Liver (tissue), 10 donors: ENCODE measurements at places on chromosomes 3 and 15.

DNA sequence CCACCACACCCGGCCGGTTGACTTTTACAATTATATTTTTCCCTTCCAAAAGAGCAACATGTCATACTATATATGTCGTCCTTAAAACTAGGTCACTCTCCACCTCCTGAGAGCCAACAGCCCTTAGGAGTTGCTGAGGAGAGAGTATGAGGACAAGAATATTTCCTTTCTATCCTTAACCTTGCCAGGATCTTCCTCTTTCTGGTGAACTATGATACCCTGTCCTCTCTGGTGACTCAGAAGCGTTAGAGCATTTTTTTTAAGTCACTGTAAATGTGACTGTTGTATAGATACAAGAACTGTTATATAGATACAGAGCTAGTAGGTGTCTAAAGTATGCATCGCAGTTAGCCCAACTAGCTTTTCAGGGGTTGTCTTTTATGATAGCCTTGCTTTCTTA lies 33.7 kb upstream of the MTHFS start:
- no peaks in the 10 kb centered on the region for H3K27me3 ChIP-seq
- H3K27ac ChIP-seq = no peak overlapping the region
- no peak for DNase-seq
- no peaks in the 10 kb centered on the region for H3K4me1 ChIP-seq

DNA sequence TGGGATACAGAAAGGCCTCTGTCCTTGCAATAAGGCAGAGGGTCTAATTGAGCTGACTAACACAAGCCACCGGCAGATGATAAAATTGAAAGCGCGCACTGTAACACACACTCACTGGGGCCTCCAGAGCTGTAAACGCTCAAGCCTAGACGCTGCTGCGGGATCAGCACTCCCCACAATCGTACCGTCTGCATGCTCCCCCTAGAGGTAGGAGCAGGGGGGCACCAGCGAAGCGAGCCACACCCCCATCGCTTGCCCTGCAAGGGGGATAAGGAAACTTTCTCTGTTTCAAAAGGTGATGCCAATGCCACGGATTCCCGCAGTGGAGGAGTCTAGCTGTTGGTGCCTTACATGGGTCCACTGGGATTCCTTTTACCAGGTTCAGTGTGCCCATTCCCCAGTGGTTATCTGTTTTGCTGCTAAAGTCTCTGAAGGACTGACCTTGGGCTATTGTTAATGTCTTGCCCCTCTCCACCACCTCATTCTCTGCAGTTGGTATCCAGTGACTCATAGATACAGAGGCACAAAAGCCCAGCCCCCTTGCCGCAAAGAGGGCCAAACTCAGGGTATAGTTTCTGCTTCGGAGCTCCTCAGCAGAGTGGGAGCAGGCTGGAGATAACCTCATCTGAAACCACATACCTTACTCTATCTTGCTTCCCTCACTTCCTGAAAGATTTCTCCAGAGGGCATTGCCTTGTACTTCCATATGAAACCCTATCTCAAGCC lies 139.3 kb upstream of the KBTBD8 start:
- no peaks in the 10 kb centered on the region for H3K4me1 ChIP-seq
- no peak for DNase-seq
- no peaks in the 10 kb centered on the region for H3K27me3 ChIP-seq
- H3K27ac ChIP-seq = no peak overlapping the region
- no peak overlapping the region for H3K4me3 ChIP-seq
- no peaks in the 10 kb centered on the region for H3K36me3 ChIP-seq

- peak overlapping the region; percentile 83 for H3K27ac ChIP-seq
- peaks cover 14% of the 10 kb centered on the region for H3K4me1 ChIP-seq
- H3K4me3 ChIP-seq = no peak overlapping the region
Measured at GRCh38 chr15:64247906-64248541, 85.2 kb upstream of the PPIB start.

DNA sequence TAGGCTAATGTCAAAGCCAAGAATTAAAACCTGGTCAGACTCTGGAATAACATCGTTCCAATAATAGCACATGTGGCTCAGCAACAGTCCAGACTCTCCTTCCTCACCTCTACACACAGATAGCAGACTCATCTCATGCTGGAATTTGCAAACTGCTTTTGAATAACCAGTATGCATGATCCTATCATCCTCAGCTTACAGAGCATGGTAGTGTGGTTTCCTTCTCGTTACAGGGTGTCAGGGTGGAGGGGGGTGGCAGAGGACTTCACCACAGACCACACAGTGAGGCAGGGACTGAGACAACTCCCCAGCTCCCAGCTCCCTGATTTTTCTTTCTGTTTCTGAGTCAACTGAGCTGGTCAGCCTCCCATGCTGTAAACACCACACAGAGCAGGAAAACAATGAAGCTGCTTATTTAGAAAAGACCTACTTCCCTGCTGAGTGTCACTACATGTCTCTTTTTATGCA lies 101.6 kb downstream of the RPL22L1 start:
- H3K4me1 ChIP-seq = peaks cover 8% of the 10 kb centered on the region
- no peak for DNase-seq
- no peaks in the 10 kb centered on the region for H3K36me3 ChIP-seq
- H3K27ac ChIP-seq = no peak overlapping the region
- no peaks in the 10 kb centered on the region for H3K27me3 ChIP-seq

DNA sequence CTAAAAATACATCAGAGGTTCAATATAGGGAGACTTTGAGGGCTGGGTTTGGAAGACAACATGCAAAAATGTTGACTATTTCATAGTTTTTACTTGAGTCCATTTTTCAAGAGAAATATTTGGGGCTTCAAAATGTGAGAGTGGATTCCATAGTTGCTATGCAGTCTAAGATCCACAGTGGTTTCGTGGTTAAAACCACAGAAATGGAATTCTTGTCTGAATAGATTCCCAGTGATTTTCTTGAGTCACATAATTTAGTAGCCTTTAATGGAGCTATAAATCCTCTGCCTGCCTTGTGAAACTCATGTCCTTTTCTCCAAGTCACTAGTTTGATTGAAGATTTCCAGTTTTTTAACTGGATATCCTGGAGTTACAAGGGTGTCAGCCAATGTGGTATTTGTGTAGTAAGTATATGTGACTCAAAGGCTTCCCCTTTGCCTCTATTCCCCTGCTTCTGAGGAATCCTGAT lies 94.7 kb upstream of the RBMS3 start:
- H3K4me1 ChIP-seq = no peaks in the 10 kb centered on the region
- no peak overlapping the region for H3K27ac ChIP-seq
- H3K4me3 ChIP-seq = no peak overlapping the region
- H3K27me3 ChIP-seq = no peaks in the 10 kb centered on the region

DNA sequence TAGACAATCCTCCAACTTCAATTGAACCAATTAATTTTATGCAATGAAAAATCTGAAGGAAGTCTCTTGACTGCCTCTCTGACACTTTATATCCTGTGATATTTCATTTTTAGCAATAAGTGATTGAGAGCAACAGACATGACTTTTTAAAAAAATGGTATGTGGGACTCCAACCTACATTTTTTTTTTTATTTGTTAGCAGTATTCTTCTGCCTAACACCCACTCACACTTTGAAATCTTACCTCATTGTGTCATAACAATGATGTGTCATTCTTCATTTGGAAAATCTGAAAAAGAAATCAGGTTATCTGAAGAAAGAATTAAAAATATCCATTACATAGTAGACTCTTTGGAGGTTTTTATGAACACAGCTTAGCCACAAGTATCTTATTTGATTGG lies 541.3 kb upstream of the KCNMB2 start:
- no peaks in the 10 kb centered on the region for H3K27me3 ChIP-seq
- DNase-seq = no peak
- H3K27ac ChIP-seq = no peak overlapping the region

GRCh38 chr15:89824607-89824867 lies 9.9 kb upstream of the ANPEP start:
- H3K4me3 ChIP-seq = no peak overlapping the region
- H3K27me3 ChIP-seq = no peaks in the 10 kb centered on the region
- H3K27ac ChIP-seq = no peak overlapping the region
- H3K4me1 ChIP-seq = peaks cover 26% of the 10 kb centered on the region

DNA sequence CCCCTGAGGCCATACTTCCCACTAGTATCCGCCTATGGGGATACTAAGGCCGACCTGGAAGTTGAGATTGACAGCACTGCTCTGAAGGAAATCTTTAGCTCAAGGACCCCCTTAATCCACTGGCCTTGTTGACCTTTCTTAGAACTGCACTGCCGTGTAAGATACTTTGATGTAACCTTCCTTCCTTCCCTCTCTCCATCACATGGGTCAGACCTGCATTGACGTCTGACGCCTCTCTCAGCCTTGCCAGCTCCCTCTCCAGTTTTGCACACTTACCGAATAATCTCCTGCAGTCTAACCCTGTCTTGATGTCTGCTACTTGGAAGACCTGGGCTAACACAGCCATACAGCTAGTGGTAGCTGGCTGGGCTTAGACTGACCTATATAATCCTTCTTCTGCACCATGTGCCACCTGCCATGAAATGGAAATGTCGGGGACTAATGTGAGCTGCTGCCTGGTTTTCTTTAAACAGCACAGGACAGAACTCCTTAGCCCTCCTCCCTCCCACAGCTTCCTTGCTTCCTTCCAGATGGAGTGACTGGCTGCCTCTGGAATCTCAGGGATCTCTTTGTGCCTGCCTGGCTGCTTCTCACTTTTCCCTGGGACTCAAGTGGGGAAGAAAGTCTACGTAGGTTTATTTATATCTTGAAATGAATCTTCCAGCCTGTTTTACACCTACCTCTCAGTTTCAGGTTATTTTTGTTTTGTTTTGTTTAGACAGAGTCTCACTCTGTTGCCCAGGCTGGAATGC lies 39.2 kb upstream of the HERC1 start:
- no peak overlapping the region for H3K4me3 ChIP-seq
- no peaks in the 10 kb centered on the region for H3K4me1 ChIP-seq
- H3K36me3 ChIP-seq = no peaks in the 10 kb centered on the region
- no peak overlapping the region for H3K27ac ChIP-seq
- DNase-seq = no peak

DNA sequence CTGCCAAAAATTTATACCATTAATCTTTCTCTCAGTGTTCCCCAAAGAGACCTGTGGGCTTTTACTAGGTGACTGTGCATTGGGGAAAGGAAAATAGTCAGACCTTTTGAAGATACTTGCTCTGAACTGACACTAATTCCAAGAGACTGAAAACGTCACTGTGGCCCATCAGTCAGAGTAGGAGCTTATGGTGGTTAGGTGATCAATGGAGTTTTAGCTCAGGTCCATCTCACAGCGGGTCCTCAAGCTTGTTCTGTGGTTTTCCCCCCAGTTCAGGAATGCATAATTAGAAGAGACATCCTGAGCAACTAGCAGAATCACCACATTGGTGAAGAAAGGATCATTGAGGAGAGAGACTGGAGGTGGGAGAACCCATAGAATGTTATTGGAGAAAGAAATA lies 134.7 kb downstream of the SV2B start:
- no peaks in the 10 kb centered on the region for H3K27me3 ChIP-seq
- DNase-seq = no peak
- H3K4me3 ChIP-seq = no peak overlapping the region
- H3K27ac ChIP-seq = no peak overlapping the region
- H3K4me1 ChIP-seq = no peaks in the 10 kb centered on the region
- H3K36me3 ChIP-seq = no peaks in the 10 kb centered on the region

DNA sequence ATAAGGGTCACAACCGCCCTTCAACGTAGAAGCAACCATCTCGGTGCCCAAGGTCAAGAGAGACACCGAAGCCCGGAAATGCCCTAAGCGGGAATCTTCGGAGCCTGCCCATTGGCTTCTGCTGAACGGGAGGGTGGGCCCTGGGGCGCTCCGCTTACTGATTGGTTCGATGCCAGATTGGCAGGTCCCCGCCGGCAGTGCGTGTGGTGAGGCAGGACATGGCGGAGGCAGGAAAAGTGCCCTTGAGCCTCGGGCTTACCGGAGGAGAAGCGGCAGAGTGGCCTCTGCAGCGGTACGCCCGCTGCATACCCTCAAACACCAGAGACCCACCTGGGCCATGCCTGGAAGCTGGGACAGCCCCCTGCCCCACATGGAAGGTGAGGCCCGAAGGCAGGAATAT lies at the start of gene REC114:
REC114 (plus strand) TSS at position 197 of the 400 bp plus-strand sequence; CDS start at position 219, 22 bp downstream.
- H3K4me3 ChIP-seq = no peak within 1 kb of the TSS
- H3K27me3 ChIP-seq = no peaks in the 10 kb centered on the region
- no peak within 1 kb of the TSS for H3K27ac ChIP-seq

- no peak overlapping the region for H3K27ac ChIP-seq
- H3K4me3 ChIP-seq = no peak overlapping the region
- no peaks in the 10 kb centered on the region for H3K36me3 ChIP-seq
- H3K4me1 ChIP-seq = peaks cover 9% of the 10 kb centered on the region
- H3K27me3 ChIP-seq = no peaks in the 10 kb centered on the region
Measured at GRCh38 chr15:79653533-79653932, 221.4 kb downstream of the MINAR1 start.

DNA sequence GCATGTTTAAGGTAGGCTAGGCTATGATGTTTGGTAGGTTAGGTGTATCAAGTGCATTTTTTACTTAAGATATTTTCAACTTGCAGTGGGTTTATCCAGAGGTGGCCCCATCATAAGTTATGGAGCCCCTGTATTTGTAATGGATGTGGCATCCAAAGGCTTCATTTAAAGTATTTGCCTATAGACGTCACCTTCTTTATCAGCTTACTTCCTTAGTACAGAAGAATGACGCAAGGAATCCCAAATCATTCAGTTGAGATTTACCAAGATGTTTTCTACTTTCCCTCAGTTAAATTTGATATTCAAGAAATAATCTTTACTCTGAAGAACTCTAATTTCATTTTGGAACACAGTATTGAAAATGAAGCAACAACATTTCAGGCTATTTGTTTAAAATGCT lies 201.3 kb downstream of the TBL1XR1 start:
- no peak for DNase-seq
- no peaks in the 10 kb centered on the region for H3K36me3 ChIP-seq
- H3K27me3 ChIP-seq = no peaks in the 10 kb centered on the region
- H3K4me1 ChIP-seq = no peaks in the 10 kb centered on the region
- no peak overlapping the region for H3K4me3 ChIP-seq
- H3K27ac ChIP-seq = no peak overlapping the region

DNA sequence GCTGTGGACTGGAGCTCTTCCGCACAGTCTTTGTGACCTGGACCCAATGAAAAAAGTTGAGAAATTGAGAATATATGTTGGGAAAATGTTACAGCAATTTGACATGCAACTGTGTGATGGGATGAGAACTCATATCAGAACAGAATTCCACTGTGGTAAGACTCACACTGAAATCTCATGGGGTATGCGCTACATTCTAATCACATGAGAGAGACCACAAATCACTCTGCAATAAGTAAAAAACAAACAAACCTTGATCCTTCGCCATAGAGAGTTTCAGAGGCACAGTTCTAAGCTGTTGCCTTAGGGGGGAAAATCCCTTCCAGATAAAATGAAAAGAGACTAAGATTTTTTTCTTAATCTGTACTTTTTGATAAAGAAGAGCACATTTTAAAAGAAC lies 37.3 kb downstream of the LMCD1 start:
- no peaks in the 10 kb centered on the region for H3K27me3 ChIP-seq
- no peaks in the 10 kb centered on the region for H3K4me1 ChIP-seq
- H3K27ac ChIP-seq = no peak overlapping the region
- H3K4me3 ChIP-seq = no peak overlapping the region

- H3K4me3 ChIP-seq = peak overlapping the region; percentile 68
- H3K27me3 ChIP-seq = no peaks in the 10 kb centered on the region
- H3K27ac ChIP-seq = peak overlapping the region; percentile 100
- peaks cover 6% of the 10 kb centered on the region for H3K36me3 ChIP-seq
- H3K4me1 ChIP-seq = no peaks in the 10 kb centered on the region
Measured at GRCh38 chr3:169771497-169772304, 1.5 kb upstream of the MYNN start.

GRCh38 chr3:29544701-29545363 lies 264.0 kb downstream of the RBMS3 start:
- H3K4me3 ChIP-seq = no peak overlapping the region
- no peaks in the 10 kb centered on the region for H3K27me3 ChIP-seq
- H3K4me1 ChIP-seq = no peaks in the 10 kb centered on the region
- H3K36me3 ChIP-seq = no peaks in the 10 kb centered on the region
- no peak for DNase-seq

GRCh38 chr3:185342459-185343174 lies 20.3 kb upstream of the MAP3K13 start:
- no peak overlapping the region for H3K4me3 ChIP-seq
- no peaks in the 10 kb centered on the region for H3K36me3 ChIP-seq
- no peak for DNase-seq
- H3K27me3 ChIP-seq = no peaks in the 10 kb centered on the region
- H3K4me1 ChIP-seq = peaks cover 7% of the 10 kb centered on the region
- H3K27ac ChIP-seq = no peak overlapping the region
